NCI-H187 (cell line): ENCODE measurements at places on chromosomes 3 and 15.

DNA sequence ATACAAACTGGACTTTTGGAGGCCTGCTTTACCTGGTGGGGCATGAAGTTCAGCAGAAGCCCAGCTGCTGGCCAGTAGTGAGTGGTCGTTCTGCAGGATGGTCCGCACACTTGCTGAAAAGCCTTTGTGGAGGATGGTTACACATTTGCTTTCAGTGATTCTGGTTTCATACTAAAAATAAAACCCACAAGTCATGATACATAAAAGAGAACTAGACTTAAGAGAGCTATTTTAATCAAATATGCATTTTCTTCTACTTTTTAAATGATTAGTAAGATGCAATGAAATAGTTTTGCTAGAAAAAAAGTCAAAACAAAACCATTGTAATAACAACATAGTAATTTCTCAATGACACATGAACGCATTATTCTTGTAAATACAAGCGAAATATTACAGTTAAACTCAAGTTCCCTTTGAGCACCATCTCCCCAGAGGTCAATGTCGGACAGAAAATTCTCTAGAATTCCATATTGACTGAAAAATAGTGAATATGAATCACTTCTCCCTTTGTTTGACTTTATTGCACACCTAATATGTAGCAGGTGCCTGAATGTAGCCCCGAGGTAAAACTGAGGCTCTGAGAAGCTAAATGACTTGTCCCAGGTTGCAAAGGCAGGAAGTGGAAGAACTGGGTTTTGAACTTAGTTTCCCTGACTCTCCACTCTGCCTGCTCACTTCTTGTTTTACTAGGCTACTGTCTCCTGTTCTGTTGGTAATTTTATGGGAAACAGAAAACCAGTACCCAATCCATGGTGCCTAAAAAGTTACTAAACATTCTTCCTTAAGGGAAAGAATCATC is 8.3 kb downstream of the IL5RA start:
- no peak for DNase-seq

DNA sequence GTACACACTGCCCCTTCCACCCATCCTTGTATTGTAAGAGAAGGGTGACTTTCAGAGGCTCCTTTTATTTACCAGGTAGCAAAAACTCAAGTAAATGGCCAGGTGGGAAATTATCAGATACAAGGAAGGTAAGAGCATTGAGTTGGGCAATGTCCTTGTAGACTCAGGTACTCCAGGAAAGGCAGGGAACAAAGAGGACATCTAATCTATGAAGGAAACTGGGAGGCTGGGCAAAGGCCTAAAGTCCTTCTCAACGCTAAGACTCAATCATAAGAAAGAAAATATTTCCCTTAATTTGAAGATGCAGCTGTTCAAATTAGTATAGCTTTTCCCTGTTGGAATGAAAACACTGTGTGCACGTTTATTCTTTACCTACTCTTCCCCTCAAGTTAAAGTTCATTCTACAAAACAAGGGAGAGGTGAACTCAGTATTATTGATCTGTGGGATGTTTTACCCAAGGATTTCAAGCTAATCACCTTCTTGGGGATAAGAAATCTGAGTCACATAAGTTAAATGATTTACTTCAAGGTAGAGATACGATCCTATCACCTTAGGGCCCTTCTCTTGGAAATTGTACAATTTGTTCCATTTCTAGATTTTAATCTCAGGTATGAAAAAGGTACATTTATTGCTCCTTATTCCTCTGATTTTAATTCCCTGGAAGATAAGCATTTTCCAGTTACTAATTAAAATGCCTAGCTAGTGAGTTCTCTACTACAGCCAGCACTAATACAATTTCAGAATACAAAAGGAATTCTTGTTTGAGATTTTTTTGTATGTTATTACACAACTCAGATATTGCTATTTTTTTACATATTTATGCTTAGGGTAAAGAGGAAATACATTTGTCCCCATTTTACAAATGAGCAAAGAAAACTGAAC is 80.6 kb downstream of the PLD1 start:
- DNase-seq, result no peak

DNA sequence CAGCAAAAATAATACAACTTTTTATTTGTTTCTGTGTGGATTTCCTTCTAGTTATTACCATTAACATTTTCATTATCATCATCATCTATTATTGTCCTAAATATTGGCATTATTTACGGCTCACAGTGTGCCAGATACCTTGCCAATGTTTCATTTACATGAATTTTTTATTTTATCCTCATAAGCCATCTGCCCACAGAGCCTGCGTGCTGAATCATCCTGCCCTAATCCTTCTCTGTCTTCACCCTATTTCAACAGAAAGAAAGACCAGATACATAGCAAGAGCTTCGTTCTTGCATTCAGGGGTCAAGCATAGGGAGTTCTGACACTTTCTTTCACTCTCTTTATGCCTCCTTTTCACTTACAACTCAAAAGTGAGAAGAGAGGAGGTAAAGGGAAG is 82.0 kb downstream of the KCNMB2 start:
- DNase-seq, result no peak

DNA sequence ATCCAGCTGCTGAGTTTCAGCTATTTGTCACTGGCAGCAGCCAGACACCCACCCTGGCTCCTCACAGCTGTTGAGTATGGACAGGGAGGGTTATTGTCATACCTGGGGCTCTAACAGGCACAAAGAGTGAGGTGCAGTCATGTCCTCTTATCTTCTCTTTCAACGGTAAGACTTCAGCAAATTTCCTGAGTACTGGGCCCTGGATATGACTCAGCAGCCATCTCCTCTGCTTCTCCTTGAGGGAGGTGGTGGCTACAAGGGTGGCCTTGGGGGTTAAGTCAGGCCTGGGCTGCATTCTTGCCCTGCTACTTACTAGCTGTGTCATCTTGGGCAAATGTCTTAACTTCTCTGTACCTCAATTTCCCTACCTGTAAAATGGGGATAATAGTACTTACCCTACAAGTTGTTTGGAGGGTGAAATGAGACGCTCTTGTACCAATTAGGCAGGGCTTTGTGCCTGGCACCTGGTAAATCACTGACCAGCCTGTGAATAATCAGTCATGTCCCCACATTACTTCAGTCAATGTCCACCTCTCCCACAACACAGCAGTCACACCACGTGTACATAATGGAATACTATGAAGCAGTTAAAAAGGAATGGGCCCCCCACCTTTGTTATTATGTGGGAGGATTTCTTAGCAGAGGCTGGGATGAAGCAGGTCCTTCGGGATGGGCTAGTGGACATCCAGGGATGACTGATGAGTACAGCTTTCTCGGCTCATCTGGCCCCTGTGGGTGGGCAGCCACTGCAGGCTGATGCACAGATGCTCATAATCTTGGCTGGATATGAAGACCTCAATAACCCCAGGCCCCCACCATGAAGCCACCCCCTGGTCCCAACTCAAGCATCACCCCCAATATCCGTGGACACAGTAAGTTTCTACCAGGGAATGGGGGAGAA is 528.8 kb downstream of the SHQ1 start:
- no peak for DNase-seq

DNA sequence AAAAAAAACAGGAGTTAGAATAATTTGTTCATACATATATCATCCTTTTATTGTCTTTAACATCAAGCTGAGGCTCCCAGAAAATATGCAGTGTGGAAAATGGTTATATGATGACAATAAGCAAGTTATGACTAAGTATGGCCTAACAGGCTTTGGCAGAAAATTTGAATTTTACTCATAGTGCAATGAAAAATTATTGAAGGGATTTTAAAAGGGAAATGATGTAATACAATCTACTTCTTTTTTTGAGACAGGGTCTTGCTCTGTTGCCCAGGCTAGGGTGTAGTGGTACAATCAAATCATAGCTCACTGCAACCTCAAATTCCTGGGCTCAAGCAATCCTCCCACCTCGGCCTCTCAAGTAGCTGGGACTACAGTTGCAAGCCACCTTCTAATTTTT is 78.7 kb downstream of the FAIM start:
- no peak for DNase-seq

DNA sequence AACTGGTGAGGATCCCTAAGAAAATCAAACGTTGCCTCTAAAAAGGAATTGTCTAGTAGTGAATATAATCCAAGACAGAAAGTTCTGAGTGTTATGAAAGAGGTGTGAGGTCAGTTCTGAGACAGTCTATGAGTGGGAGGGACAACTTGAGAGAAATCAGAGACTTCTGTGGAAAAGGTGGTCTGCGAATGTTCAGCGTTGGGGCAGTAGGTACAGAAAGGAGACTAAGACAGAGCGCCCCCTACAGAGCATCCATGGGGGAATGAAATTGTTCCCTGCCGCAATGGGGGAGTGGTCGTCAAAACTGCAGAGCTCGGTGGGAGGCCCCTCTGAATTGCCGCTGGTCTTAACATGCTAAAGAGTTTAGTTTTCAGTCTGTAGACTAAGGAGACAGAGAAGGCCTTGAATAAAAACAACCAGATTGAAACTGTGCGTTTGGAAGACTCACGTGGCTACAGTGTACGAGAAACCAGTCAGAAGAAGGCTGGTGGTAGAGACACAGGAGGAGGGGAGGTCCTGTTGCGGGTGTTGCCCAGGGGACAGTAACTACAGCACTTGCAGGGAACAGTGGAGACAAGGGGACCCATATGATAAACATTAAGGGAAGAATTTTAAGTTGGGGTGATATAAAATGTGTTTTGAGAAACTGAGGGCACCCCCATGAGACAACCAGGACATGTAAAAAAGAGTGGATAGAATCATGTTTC is 6.9 kb downstream of the TNIK start:
- no peak for DNase-seq

GRCh38 chr15:91357011-91357410 is 257.0 kb downstream of the SV2B start:
- DNase-seq, result no peak

GRCh38 chr3:77571971-77572715 is 532.2 kb downstream of the ROBO2 start:
- DNase-seq, result no peak

GRCh38 chr3:8851703-8852102 is 82.3 kb upstream of the OXTR start:
- no peak for DNase-seq

DNA sequence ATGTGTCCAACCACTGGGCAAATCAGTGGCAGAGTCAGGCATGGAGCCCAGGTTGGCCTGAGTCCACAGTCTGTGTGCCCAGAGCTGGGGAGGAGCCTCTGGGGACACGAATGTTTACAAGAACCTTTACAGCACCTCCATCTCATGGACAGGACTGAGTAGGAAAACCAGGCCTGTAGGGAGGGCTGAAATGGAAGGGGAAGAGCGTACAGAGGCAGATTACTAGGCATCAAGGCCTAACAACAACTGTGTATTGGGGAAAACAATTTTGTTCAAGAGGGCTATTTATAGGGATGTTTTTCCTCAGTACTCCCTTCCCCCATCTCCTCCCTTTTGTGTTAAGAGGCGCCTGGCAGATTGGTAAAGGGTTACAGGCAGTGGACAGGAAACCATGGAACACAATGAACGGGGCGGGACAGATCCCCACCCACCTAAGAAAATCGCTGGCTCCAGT is 15.1 kb upstream of the ARHGAP31 start:
- no peak for DNase-seq

- no peak for DNase-seq
Measured at GRCh38 chr3:68953816-68954444, 21.6 kb upstream of the TAFA4 start.

- DNase-seq, result no peak
Measured at GRCh38 chr15:71800190-71800589, 10.2 kb upstream of the NR2E3 start.

- no peak for DNase-seq
Measured at GRCh38 chr15:44769521-44769920, 33.2 kb downstream of the TRIM69 start.

DNA sequence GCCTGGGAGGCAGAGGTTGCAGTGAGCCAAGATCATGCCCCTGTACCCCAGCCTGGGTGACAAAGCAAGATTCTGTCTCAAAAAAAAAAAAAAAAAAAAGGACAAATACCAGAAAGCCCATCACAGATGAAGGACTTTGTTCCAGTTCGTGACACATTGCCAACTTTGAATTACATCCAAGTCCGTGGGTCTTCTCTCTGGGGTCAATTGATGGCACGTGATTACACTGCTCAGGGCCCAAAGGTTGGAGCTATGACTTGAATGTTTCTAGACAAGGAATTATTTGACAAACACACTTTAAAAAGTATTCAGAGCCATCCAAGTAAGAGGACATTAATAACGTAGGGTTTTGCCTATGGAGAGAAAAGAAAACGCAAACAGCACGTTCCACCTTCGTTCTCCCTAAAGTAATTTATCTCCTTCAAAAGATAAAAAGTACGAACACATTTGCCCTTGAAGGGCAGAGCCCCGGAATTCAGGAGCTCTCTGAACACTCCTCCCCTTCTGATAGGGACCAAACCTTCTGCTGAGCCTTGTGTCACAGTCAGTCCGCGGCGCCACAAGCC is 31.3 kb upstream of the ST3GAL6 start:
- DNase-seq, result no peak

GRCh38 chr3:194054540-194054939 is 81.4 kb upstream of the HES1 start:
- no peak for DNase-seq

DNA sequence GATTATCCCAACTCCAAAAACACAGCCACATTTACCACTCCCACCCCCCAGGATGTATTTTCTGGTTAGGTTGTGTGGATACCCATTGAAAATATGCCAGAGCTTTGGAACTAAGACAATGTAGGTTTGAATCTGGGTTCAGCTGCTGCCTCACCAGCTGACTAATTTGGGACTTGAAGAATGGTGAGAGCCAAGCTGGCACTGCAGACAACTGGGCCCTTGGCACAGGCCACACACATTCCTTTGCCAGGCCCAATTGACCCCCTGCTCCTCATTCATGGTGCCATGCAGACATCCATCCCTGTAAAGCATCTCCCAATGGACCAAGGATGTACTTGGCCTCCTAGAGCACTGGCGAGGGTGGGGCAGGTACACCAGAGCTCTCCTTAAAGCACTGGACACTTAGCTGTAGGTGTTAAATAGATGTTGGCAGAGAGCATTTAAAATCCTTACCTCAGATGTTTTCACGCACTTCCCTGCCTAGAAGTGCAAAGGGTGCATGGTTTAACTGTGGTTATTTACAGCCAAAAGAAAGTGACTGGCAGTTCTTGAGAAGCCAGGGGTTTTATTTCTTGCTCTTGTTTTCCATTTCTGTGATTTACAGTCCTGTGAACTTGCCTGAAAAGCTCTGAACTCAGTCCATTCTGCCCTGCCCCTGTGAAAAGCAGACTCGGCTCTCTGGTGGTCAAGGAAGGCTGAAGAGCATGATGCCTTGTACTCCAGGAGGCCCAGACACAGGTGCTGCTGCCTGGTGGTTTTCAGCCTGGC is 138.5 kb downstream of the CLSTN2 start:
- no peak for DNase-seq

- peak; percentile 21 for DNase-seq
Measured at GRCh38 chr3:12868039-12869034, 27.0 kb upstream of the RPL32 start.

GRCh38 chr3:153768561-153769469 is 352.4 kb upstream of the ARHGEF26 start:
- no peak for DNase-seq

GRCh38 chr3:120088622-120089021 is 5.6 kb downstream of the GSK3B start:
- no peak for DNase-seq

DNA sequence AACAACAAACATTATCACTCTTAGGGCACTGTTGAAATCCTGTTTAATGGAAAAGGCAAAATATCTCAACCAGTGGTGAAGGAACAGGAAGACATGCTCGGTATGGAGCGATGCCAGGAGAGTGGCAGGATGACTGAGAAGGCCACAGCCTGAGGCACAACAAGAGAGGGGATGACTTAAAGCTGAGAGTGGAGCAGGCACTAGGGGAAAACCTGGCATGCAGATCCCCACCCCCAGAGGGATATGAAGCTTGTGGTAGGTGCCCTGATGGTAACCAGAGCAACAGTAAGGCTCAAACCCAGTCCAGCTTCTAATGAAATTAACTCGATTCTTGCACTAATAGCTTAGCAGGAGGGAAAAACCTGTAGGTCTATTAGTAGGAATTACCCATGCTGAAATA is 40.4 kb downstream of the LYSMD4 start:
- DNase-seq, result no peak
